Adrenal gland (tissue), 19 donors: ENCODE measurements at places on chromosomes 3 and 15.

- H3K27ac ChIP-seq, result no peak overlapping the region
- H3K36me3 ChIP-seq, result no peaks in the 10 kb centered on the region
- H3K4me3 ChIP-seq, result no peak overlapping the region
- H3K27me3 ChIP-seq, result no peaks in the 10 kb centered on the region
- no peaks in the 10 kb centered on the region for H3K4me1 ChIP-seq
Measured at GRCh38 chr15:48062148-48062872, 58.5 kb upstream of the SLC24A5 start.

DNA sequence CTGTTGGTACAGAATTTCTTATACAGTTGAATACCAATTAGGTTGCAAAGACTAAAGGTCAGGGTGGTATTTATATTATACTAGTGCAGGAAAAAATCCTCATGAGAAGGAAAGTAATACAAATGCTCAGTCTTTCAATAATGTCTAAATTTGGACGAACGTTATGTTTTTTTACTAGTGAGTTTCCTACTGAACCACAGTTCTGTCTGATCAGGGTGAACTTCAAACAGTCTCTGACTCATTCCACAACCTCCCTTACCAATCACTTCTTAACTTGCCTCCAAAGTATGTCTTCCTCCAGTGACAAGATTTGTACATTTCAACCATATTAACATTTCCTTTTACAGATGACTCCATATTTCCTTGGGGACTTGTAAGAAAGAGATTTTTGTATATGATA, 3.4 kb downstream of the TMEM212 start:
- no peaks in the 10 kb centered on the region for H3K36me3 ChIP-seq
- no peak for DNase-seq
- no peaks in the 10 kb centered on the region for H3K27me3 ChIP-seq
- H3K4me1 ChIP-seq, result no peaks in the 10 kb centered on the region

DNA sequence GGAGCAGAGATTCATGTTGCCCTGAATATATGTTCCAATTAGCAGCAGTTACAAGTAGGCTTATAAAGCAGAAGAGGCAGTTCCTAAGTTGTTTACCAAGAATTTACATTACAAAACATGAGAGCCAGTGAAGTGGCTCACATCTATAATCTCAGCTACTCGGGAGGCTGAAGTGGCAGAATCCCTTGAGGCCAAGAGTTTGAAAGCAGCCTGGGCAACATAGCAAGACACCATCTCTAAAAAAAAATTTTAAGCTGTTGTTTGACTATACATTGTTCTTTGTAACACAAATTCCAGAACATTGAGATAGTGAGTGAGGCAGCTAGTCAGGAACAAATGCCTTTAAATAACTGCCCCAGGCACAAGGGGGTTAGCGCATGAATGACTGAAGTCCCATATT, 10.3 kb upstream of the ZMAT3 start:
- no peaks in the 10 kb centered on the region for H3K4me1 ChIP-seq
- no peak overlapping the region for H3K27ac ChIP-seq
- DNase-seq, result no peak
- no peak overlapping the region for H3K4me3 ChIP-seq
- no peaks in the 10 kb centered on the region for H3K36me3 ChIP-seq

- H3K4me1 ChIP-seq, result peaks cover 27% of the 10 kb centered on the region
- H3K4me3 ChIP-seq, result no peak overlapping the region
- peak overlapping the region; percentile 96 for H3K27ac ChIP-seq
- no peak for DNase-seq
- no peaks in the 10 kb centered on the region for H3K36me3 ChIP-seq
- no peaks in the 10 kb centered on the region for H3K27me3 ChIP-seq
Measured at GRCh38 chr15:42274702-42274989, 1.4 kb upstream of the TMEM87A start.

- H3K4me3 ChIP-seq, result no peak overlapping the region
- H3K27me3 ChIP-seq, result no peaks in the 10 kb centered on the region
- no peak overlapping the region for H3K27ac ChIP-seq
Measured at GRCh38 chr3:54862526-54862925, 65.3 kb downstream of the LRTM1 start.

DNA sequence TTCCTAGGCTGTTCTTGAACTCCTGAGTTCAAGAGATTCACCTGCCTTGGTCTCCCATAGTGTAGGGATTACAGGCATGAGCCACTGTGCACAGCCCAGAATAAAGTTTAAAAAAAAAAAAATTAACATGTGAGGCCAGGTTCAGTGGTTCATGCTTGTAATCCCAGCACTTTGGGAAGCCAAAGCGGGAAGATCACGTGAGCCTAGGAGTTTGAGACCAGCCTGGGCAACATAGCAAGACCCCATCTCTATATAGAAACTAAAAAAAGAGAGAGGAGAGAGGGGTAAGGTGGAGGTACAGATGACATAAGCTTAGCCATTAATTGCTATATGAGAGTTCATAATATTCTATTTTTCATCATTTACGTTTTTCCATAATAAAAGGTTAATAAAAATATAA, 21.5 kb downstream of the ZNF148 start:
- no peak for DNase-seq
- H3K36me3 ChIP-seq, result no peaks in the 10 kb centered on the region
- H3K27me3 ChIP-seq, result no peaks in the 10 kb centered on the region
- no peak overlapping the region for H3K4me3 ChIP-seq
- H3K4me1 ChIP-seq, result peaks cover 30% of the 10 kb centered on the region

DNA sequence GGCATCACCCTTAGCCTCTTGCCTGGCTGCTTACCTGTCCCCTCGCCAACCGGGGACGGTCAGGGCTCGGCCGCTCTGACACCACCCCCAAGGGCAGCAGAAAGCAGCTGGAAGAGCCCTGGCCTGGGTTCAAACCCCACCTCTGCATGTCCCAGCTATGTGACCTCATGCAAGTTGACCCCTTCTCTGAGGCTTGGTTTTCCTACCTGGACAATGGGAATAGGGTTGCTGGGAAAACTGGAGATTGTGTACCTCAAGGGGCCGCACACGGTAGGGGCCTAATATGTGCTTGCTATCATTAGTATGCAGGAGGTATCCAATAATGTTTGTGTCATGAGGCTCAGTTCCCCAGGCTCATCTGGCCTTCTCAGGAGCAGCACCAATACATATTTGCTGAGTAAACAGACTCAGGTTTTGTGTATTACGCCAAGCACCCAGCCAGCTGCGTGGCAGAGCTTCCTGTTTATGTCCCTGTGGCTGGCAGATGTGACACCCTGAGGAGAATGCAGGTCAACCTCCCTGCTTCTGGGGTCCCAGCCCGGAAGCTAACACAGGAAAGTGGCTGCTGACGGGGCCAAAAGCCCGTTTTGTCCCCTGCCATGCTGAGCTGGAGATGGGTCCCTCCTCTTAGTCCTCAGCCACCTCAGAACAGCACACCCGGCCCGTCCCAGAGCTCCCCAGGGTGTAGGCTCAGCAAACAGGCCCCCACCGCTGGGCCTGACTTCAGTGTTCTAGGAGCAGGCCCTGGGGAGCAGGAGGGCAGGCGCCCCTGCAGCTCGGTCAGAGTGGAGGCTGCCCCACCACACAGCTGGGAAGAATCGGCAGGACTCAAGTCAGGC, 29.7 kb downstream of the PLXND1 start:
- H3K27ac ChIP-seq, result peak overlapping the region; percentile 69
- peaks cover 12% of the 10 kb centered on the region for H3K4me1 ChIP-seq
- H3K36me3 ChIP-seq, result peaks cover 43% of the 10 kb centered on the region

GRCh38 chr3:151305060-151305774, 11.4 kb downstream of the GPR87 start:
- no peaks in the 10 kb centered on the region for H3K36me3 ChIP-seq
- H3K27me3 ChIP-seq, result no peaks in the 10 kb centered on the region

GRCh38 chr3:18369551-18370185, 55.5 kb downstream of the SATB1 start:
- no peaks in the 10 kb centered on the region for H3K27me3 ChIP-seq
- H3K27ac ChIP-seq, result no peak overlapping the region
- no peaks in the 10 kb centered on the region for H3K36me3 ChIP-seq
- DNase-seq, result no peak

DNA sequence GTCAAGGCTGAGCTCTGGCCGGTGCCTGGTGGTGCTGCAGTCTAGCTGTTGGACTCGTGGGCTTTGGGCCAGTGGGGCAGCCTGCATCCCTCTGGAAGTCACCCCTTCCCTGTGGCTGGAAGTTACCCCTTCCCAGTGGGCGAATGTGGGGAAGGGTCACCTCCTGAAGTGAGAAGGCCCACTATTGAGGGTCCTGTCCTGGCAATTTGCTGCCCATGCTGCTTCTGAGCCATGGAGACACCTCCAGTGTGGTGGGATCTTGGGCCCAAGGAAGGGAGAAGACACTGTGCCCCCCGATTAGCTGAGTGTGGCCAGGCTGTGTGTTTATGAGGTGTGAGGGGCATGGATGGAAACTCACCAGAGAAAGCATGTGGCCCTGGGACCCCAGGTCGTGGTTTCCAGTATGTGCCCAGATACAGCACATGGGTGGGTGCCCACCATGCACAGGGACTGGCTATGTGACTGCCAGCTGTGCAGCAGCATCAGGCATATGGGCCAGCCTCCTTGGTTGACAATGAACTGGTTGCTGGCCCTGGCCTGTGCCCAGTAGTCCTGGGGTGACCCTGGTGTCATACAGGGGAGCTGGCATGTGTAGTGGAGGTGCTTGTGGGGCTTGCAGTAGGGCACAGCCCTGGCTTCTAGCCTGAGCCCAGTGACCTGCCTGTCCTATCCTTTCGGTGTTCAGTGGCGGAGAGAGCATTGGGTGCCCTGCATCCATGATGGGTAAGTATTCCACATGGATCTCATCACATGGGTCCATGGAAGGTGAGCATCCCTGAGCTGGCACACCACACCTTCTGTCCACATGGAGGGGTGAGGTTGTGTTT, 221.2 kb downstream of the SNRPN start:
- no peaks in the 10 kb centered on the region for H3K36me3 ChIP-seq
- H3K4me1 ChIP-seq, result no peaks in the 10 kb centered on the region
- H3K27ac ChIP-seq, result no peak overlapping the region
- peak; percentile 7 for DNase-seq
- H3K4me3 ChIP-seq, result no peak overlapping the region
